ENCODE measurements at places on chromosomes 11 and 22. TPM values are rescaled to one million over a fixed set of nuclear protein-coding genes. Genes with fewer than 3 reads are reported as not detected.

Gene POU2AF3
- 2.8 TPM for total RNA-seq

Gene PLEKHB1
- 32.2 TPM for total RNA-seq

Gene APOL5
- not detected for total RNA-seq

Gene PTPRCAP
- total RNA-seq, result 12.5 TPM

- no peaks in the 10 kb centered on the region for H3K27me3 ChIP-seq
- no peaks in the 10 kb centered on the region for H3K36me3 ChIP-seq
- H3K4me1 ChIP-seq, result peaks cover 4% of the 10 kb centered on the region
- DNase-seq, result no peak
Measured at GRCh38 chr11:19923626-19924025, 211.0 kb downstream of the NAV2 start.

GRCh38 chr11:73219396-73220285 is 1.6 kb downstream of the P2RY2 start:
- peak overlapping the region; percentile 53 for H3K4me3 ChIP-seq
- no peaks in the 10 kb centered on the region for H3K36me3 ChIP-seq
- no peaks in the 10 kb centered on the region for H3K27me3 ChIP-seq
- no peak for DNase-seq
- H3K4me1 ChIP-seq, result no peaks in the 10 kb centered on the region
- no peak overlapping the region for H3K27ac ChIP-seq

DNA sequence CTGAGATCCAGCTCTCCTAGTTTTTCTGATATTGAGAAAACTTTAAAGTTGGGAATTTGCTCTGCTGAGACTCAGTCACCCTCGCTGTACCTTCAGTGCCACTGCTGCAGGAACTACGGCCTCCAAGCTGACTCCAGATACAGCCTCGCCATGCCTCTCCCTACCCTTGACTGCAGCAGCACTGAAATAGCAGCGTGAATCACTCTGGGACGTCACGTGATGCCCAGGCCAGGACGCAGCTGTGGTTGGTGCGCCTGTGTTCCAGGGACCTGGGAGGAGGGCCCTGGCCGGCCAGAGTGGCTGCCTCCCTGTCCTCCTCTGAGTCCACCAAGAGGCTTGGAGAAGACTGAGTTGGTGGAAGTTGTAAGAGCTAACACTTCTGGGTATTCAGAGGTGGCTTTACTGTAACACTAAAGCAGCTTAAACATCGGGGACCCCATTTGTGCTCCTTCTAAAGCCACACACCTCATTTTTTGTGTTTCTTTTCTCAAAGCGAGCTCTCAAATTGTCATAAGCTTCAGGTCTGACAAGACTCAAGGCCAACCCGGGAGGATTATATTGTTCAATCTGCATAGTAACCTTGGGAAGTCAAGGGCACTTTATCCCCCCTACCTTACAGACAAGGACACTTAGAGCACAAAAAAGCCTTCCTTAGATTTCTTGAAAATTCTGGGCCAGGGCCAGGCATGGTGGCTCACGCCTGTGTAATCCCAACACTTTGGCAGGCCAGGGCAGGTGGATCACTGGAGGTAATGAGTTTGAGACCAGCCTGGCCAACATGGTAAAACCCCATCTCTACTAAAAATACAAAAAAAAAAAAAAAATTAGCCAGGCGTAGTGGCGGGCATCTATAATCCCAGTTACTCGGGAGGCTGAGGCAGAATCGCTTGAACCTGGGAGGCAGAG is 4.2 kb upstream of the STIP1 start:
- H3K4me3 ChIP-seq, result no peak overlapping the region
- peak; percentile 94 for DNase-seq
- H3K27ac ChIP-seq, result peak overlapping the region; percentile 70
- H3K27me3 ChIP-seq, result no peaks in the 10 kb centered on the region
- H3K4me1 ChIP-seq, result peaks cover 45% of the 10 kb centered on the region

DNA sequence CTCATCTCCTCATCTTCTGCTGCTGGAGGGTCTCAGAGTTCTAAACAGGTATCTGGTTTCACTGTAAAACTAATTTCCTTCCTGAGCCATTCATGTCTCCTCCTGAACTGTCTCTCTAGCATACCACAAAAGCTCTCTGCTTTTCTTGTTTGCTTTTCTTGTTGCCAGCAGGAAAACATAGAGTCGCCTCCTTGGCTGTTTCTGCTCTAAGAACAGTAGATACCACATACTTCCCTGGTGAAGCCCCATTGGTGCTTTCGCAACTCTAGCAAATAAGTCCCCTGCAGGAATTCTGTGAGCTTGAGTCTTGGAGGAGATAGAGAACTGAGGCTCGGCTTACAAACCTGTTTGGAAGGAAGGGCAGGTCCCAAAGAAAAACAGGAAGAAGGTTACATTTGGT is 7.0 kb downstream of the DIXDC1 start:
- DNase-seq, result no peak
- H3K4me3 ChIP-seq, result no peak overlapping the region
- peaks cover 5% of the 10 kb centered on the region for H3K4me1 ChIP-seq
- H3K27me3 ChIP-seq, result no peaks in the 10 kb centered on the region

DNA sequence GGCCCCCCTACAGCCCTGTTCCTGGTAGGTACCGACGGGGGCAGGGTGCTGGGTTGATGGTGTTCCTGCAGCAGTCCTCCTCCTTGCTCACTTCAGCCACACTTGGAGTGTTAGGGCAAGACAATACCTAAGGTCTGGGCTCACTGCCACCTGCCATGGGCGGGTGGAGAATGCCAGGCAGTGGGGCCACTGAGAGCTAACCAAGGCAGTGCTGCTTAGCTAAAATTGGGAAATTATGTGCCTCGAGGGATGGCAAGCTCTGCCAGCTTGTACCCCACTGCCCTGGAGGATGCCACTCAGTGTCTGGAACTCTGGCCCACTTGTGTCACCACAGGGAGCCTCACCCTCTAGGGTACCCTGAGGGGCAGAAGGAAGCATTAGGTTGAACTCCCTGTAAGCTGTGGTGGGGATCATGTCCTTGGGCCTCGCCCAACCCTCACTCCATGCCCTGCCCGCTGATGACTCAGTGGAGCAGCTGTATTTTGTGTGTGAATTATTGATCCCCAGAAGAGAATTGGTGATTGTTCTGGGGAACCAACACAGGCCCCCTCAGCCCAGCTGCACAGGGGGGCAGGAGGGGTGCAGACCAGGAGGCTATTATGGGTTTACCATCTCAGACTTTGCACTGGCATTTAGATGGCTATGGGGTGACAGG is 17.7 kb downstream of the PHLDB1 start:
- peaks cover 54% of the 10 kb centered on the region for H3K4me1 ChIP-seq
- no peak for DNase-seq
- peak overlapping the region; percentile 13 for H3K27ac ChIP-seq
- no peaks in the 10 kb centered on the region for H3K27me3 ChIP-seq
- no peak overlapping the region for H3K4me3 ChIP-seq
- H3K36me3 ChIP-seq, result peaks cover 48% of the 10 kb centered on the region

DNA sequence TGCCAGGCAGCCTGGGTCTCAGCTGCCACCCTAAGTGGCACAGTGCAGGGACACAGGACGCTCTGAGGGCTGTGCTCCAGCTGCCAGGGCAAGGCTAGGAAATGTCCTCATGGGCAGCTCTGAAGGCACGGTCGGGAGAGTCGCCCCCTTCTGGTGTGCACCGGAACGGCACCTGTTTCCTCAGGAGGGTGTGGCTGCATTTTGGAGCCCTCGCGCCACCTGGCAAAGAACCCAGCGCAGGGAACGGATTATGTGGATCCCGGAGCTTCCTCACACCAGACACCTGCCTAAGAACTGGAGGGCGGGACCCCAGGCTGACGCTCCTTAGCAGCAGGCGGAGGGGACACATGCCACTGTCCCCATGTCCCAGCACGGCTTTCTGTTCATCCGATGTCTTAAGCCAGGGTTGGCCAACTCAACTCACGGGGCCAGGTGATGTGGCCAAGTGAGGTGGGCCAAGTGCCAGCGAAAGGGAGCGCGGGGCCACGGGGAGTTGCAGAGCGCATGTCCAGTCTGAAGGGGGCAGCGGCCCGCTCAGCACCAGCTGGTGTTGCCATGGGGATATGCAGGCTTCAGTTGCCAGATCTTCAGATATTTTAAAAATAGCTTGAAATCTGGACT is 5.1 kb upstream of the SLC22A8 start:
- H3K4me3 ChIP-seq, result no peak overlapping the region
- H3K4me1 ChIP-seq, result peaks cover 8% of the 10 kb centered on the region
- H3K27me3 ChIP-seq, result peaks cover 32% of the 10 kb centered on the region

DNA sequence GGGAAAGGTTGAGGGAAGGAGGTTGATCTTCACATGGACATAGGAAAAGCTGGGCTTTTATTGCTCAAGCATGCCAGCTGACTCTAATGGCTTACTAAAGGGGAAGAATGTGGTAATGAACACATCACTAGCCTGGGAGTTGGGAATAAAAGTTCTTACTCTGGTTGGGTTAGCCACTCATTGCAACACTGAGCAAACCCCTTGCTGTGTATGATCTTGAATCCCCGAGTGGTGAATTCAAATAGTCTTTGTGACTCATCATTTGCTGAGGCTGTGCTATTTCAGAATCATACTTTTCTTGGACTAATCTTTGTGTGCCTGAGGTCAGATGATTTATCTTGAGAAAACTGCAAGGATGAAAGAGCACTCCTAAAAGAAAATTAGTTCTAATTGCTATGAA is 304.1 kb upstream of the ANO5 start:
- H3K36me3 ChIP-seq, result no peaks in the 10 kb centered on the region
- H3K4me3 ChIP-seq, result no peak overlapping the region
- no peaks in the 10 kb centered on the region for H3K4me1 ChIP-seq
- H3K27ac ChIP-seq, result no peak overlapping the region

- H3K36me3 ChIP-seq, result peaks cover 9% of the 10 kb centered on the region
- H3K4me3 ChIP-seq, result peak overlapping the region; percentile 82
- DNase-seq, result peak; percentile 84
- H3K27me3 ChIP-seq, result no peaks in the 10 kb centered on the region
- H3K4me1 ChIP-seq, result peaks cover 4% of the 10 kb centered on the region
Measured at GRCh38 chr11:63769042-63769713, 603 bp upstream of the ZFTA start.
